NCI-H2081 (cell line): ENCODE measurements at places on chromosomes 6 and 20.

GRCh38 chr20:13270211-13270610, 49.1 kb downstream of the ISM1 start:
- no peak for DNase-seq

DNA sequence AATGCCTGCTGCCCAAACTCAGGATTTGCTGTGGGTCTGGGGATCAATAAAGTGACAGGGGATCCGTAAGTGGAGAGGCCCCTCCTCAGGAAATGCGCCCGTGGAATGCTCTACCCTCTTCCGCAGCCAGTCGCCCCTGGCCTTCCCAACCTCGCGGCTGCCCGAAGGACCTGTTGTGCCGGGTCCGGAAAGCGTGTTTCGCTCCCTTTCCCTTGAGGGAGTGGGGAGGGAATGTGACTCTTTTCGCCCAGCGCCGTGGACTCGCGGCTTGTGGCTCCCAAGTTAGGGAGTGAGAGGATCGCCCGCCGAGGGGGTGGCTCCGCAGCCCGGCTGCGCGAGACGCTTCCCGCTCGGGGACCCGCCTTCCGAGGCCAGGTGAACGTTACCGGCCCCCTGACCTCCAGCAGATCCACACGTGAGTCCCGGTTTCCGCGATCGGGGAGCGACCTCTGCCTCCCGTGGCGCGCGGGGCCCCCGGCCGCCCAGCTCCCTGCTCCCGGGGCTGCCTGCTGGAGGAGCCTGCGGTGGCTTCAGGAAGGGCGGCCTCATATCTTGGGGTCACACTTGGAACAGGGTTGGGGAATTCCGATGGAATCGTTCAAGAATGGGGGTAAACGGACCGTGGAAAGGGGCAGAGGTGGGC, 666 bp downstream of the TPD52L1 start:
- peak; percentile 12 for DNase-seq

GRCh38 chr6:120279466-120280167, 930.1 kb upstream of the MAN1A1 start:
- no peak for DNase-seq

DNA sequence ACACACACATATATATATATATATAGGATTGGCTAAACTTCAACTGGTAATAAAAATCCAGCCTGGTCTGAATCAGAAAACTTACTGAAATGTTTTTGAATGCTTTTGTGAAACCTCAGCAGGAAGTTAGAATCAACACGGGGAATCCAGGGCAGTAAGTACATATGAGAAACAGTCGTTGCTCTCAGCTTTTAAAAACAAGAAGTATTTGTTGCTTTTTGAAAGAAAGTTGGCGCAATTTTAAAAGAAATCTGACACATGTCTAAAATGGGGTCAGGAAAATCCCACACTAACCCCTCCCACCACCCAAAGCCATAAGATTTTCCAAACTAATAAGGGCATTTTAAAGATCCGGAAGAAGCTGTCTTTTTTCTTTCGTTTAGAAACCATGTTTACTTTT, 11.5 kb upstream of the CCDC170 start:
- no peak for DNase-seq

- DNase-seq, result peak; percentile 54
Observed at GRCh38 chr6:30744054-30744805, at the start of gene IER3. Gene IER3 (minus strand): TSS chr6:30744547. CDS start chr6:30744518, 29 bp downstream.

- DNase-seq, result no peak
Observed at GRCh38 chr6:5786321-5786968, 220.3 kb downstream of the NRN1 start.

DNA sequence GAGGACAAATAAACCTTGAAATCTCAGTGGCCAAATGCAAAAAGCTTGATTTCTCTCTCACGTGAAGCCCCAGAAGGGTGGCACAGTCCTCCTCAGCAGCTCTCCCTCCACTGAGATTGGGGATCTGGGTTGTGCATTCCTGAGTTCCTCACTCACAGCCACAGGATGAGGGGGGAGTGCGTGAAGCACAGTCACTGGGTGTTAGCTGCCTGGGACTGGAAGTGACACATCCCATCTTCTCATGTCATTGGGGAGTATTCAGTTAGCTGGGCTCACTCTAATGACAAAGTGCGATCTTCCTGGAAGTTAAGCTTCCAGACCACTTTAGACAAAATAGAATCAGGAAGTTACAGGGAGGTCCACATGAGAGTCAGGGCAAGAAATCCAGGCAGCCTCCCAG, 192.2 kb upstream of the LRFN2 start:
- DNase-seq, result no peak

GRCh38 chr6:118719351-118720124, 68.1 kb upstream of the CEP85L start:
- DNase-seq, result no peak

GRCh38 chr20:36303020-36303595, 3.0 kb upstream of the DLGAP4 start:
- no peak for DNase-seq

GRCh38 chr20:4592316-4593148, 129.2 kb upstream of the PRND start:
- DNase-seq, result peak; percentile 8

GRCh38 chr6:169155481-169155880, 98.2 kb downstream of the THBS2 start:
- no peak for DNase-seq

DNA sequence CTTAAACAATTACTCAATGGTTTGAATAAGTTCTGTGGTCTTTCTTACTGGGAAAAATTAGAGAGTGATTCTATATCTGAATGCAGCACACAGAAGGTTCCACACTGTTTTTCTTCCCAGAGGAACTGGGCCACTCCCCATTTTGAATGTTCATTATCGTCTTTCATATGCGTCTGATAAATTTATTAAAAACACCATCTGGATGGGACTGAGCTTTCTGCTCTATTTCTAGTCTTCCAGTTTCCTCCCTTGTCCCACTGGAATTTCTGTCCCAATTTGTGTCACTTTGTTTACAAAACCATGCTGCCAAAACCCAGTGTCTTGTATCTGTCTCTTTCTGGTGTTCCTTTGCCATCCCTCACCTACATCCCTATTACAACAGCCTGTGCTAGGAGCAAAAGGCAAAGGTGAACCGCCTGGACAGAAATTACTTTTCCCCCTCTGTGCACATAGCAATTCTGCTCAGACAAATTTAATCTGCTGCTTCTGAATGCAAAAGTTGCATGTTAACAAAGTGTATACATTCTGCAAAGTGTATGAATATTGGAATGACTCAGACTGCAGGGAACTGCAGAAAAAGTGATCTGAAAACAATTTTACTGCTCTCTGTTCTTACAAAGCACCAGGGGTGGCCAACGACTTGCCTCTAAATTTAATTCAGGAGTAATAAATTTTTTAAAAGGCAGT, 333.6 kb downstream of the BTBD9 start:
- no peak for DNase-seq

DNA sequence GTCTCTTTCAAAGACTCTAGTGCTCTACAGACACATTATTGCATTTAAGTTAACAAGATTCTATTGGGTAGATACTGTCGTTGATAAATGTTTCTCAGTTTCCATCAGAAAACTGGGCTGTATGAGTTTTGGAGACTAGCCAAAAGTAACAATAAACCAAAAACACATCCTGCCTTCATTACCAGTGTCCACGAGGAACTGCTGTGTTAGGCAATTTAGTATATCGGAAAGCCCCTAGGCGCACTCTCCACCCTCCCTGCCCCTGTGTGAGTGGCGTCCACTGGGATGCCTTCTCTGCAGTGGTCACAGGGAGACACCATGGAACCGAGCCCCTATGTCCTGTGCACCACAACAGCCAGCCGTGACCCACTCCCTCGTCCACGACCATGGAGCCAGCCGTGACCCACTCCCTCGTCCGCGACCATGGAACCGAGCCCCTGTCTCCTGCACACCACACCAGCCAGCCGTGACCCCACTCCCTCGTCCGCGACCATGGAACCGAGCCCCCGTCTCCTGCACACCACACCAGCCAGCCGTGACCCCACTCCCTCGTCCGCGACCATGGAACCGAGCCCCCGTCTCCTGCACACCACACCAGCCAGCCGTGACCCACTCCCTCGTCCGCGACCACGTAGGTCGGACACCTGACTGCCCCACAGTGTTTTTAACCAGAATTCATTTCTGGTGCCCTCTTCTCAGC, 35.3 kb downstream of the DLL1 start:
- no peak for DNase-seq

GRCh38 chr6:169902604-169903003, 151.2 kb downstream of the ERMARD start:
- no peak for DNase-seq

GRCh38 chr6:23027281-23027680, 457.9 kb downstream of the HDGFL1 start:
- peak; percentile 43 for DNase-seq

- no peak for DNase-seq
Observed at GRCh38 chr6:22313796-22314195, 17.0 kb upstream of the PRL start.

- peak; percentile 17 for DNase-seq
Observed at GRCh38 chr20:60540591-60540990, 582.4 kb downstream of the CDH26 start.

DNA sequence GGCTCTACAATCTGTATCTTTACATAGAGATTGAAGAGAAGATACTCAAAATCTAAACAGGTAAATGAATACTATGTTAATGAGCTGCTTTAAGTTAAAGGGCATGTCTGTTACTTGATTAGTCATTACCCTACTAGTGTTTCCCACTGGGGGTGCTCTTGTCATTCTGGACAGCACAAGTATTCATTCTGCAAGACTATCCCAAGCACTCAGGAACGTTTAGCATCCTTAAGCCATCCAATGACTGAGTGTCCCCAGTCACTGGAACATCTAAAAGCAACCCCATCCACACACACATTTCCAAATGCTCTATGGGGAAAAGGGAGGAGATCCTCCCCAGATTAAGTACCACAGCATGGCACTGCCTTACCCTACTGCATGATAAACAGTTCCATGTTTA, 25.7 kb downstream of the EZR start:
- no peak for DNase-seq

DNA sequence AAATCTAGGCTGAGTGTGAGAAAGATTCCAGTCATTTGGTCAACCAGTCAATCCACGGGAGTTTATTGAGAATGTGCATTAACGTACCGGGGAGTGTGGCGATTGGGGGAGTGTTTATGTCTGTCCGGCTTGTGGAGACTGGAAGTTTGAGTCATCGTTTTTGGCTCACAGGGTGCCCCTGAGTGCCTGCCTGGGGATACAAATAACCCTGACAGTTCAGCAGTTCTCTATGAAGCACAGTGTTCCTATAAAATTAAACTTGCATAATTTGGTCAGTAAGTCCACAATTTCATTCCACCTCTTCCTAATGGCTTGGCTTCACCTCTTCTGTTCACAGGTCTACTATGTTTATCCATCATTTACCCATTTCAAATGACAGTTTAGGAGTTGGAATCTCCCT, 72.6 kb upstream of the PLEKHG1 start:
- no peak for DNase-seq

- no peak for DNase-seq
Observed at GRCh38 chr6:108750801-108751200, 97.4 kb upstream of the ARMC2 start.

DNA sequence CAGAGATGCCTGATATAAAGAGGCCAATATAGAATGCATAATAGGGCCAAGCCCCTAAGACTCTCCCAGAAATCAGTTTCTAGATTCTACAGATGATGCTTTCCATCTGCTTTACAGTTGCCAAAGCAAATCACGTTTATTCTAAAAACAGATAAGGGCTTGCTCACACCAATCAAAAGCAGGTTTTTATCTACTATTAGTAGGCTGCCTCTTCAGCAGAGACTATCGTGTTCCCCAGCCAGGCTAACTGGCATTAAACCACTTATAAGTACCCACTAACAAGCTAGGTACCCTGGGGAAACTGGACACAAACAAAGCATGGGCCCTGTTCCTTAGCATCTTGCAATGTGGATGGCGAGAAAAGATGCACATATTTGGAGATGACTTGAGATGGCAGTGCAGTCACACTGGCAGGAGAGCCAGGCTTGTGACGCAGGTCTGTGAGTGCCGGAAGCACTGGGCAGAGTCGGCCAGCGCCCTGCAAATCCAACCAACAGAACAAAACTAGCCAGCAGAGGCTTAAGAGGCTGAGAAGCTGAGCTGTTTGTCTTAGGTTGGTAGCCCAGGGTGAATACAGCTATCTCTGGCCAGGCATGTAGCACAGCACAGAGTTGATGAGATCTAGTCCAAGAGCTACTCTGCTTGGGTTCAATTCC, 73.4 kb downstream of the GFOD1 start:
- no peak for DNase-seq

- no peak for DNase-seq
Observed at GRCh38 chr20:45822857-45823256, 4.3 kb downstream of the TNNC2 start.

DNA sequence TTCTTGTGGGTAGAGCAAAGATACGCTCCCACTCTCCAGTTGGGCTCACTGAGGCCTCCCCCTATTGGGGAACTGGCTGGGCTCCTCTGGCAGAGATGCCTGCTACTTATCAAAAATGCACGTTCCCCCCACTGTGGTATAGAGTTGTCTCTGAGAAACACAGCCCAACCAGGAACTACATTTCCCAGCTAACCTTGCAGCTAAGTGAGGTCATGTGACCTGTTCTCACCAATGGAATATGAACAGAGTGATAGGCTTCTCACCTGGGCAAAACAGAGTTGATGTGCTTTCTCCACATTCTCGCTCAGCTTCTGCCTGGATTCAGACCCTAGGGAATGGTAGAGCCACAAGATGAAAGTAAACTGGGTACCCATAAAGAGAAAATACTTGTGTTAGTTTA, 49.1 kb upstream of the PTPRT start:
- no peak for DNase-seq

- DNase-seq, result no peak
Observed at GRCh38 chr6:4568138-4568537, 208.1 kb upstream of the CDYL start.

GRCh38 chr6:122007339-122007738, 392.1 kb upstream of the HSF2 start:
- DNase-seq, result no peak

- no peak for DNase-seq
Observed at GRCh38 chr6:31831350-31832215, 4.0 kb downstream of the HSPA1B start.

GRCh38 chr20:53337390-53338101, 256.1 kb downstream of the ZNF217 start:
- DNase-seq, result no peak

GRCh38 chr20:4014031-4014474, 1.3 kb downstream of the RNF24 start:
- DNase-seq, result peak; percentile 86
